ENCODE measurements at places on chromosomes 3 and 15.

GRCh38 chr3:39101022-39101689 is 6.3 kb downstream of the GORASP1 start:
- DNase-seq = no peak

GRCh38 chr3:161423911-161424522 is 52.7 kb upstream of the SPTSSB start:
- peak; percentile 61 for DNase-seq

GRCh38 chr15:59372352-59373211 is at the start of gene MYO1E:
TSS of gene MYO1E (minus strand) at chr15:59372871. CDS start at chr15:59372500, 371 bp downstream.
- DNase-seq = peak; percentile 97

GRCh38 chr3:161890147-161890625 is 393.6 kb downstream of the OTOL1 start:
- peak; percentile 97 for DNase-seq

DNA sequence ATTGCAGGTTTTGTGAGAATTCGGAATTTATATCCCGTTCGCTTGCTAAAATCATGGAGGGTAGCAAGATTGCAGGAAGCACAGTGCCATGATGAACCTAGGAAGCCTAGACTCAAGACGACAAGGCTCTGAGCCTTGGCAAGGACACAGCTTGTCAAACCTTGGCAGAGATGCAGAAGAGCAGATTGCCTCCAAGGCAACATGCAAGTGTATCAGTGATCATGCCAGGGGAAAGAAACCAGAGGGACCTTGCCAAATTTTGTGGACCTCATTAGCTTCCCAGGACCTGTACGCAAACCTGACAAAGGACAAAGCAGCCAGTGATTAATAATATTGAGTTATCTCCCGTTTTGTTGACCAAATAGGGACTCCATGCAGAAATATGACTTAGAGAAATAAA is 159.7 kb downstream of the GOLIM4 start:
- no peak for DNase-seq

DNA sequence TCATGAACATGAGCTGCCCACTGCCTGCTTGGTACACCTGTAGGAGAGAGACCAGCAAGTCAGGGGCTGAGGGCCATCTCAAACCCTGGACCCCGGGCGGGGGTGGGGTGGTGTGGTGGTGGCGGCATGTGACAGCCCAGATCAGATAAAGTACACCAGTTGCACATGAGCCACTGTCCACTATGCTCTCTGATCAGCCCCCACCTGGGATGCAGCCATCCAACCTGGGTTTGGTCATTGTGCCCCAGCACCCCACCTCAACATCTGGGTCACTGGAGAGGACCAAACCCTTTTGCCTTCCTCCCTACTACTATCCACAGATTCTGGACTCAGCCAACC is 3.0 kb upstream of the NCKIPSD start:
- DNase-seq = no peak

DNA sequence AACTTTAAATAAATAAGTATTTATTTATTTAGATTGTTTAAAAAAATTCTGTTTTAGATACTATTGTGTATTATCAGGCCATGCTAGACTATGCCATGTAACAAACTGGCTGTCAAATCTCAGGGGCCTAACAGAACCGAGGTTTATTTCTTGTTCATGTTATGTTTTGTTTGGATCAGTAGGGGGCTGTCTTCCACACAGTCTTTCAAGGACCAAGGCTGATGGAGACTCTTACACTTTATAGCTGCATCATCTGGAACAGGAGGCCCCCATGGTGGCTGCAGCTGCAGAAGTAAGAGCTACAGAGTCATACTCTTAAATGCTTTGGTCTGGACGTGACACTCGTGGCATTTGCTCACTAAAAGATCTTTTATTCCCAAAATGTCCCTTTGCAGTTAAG is 33.0 kb upstream of the ARL14 start:
- peak; percentile 9 for DNase-seq

DNA sequence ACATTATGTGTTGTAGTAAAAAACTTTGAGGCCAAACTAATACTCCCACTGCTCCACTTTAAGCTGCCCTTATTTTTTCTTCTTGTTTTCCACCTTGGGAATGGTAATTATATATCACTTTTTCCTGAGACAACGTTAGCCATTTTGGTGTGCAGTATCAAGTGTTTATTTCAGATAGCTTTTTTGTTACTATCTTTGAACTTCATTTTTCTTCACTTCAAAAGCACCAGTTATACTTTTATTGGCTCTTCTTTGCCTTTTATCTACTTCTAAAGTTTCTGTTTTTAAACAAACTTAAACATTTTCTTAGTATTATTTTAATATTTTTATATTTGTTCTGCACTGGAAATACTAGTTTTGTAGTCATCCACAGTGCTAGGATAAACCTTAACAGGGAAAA is 6.5 kb downstream of the TOPAZ1 start:
- DNase-seq = peak; percentile 8

- no peak for DNase-seq
Measured at GRCh38 chr3:171018156-171018935, 8.2 kb downstream of the SLC2A2 start.

DNA sequence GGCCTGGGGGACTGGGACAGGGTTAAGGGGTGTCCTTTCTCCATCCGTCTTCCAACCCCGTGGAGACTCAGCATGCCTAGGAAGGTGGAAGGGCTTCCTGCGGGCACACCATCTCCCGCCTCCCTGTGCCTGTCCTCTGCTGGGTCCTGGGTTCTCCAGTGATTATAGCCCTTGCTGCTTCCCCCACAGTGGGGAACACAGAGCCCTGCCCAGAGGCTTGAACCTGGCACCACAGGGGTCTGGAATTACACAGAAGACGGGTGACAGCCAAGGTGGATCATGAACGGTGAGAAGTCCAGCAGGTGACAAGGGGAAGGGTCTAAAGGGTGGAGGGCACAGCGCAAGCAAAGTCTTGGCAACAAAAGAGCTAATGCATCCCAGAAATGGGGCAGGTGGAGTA is 6.2 kb upstream of the SEMA3B start:
- DNase-seq = no peak

GRCh38 chr3:31294430-31295149 is 238.1 kb upstream of the STT3B start:
- DNase-seq = no peak

DNA sequence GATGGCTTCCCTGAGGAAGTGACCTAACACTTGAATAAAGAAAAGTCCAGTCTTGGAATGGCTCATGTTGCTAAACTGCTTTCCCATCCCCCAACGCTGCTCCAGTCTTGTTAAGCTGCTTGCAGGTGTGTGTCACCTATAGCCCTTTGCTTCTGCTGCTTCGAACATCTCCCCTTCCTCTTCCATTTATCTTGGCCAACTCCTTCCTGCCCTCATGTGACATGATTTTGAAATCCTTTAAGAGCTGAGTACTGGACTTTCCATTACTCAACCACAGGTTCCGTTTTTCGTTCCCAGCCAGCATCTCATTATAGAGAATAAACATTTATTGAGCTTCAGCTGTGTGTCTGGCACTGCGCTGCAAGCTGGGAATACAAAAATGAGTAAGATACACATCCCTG is 1.7 kb downstream of the ATG7 start:
- no peak for DNase-seq

GRCh38 chr3:126816986-126817777 is 113.1 kb downstream of the CHCHD6 start:
- no peak for DNase-seq

DNA sequence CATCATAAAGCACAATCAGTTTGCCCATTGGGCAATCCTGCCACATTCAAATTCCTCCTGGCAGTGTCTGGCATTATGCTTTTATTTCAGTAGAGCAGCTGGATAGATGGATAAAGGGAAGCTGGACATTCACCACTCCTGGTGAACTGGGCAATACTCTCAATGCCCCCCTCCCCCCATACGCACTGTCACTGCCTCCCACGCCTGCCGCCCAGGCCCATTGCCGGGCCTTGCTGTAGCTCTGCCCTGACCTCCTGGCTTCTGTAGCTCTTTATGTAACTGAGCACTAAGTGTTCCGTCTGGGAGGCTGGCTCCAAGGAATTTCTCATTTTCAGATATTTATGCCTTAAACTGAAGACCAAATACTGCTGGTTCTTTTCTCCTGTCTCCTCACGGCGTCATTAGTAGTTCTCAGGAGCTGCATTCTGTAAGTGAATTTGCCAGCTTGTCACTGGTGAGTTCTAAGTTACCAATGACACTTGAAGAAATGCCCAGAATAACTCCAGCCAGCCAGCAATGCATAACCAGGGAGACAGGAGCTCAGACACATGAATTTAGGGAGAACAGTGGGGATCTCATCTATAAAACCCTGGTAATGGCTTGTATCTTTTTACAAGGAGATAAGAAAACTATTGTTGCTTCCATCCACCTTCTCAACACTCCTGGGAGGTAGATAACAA is 25.5 kb upstream of the RASGRF1 start:
- no peak for DNase-seq

DNA sequence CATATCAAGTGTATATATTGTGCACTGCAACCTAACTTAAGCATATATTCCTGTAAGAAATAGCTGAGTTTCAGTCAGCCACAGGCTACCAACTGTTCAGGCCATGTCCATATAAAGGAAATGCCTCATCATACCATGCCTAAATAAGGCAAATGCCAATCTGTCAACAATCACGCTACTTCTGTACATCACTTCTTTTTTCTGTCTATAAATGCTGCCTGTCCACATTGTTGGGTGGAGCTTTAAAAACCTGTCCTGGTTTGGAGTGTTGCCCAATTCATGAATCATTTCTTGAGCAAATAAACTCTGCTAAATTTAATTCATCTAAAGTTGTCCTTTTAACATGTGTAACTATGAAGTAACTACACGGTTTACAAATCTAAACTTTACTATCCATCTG is 1091.9 kb downstream of the NSUN3 start:
- peak; percentile 70 for DNase-seq

GRCh38 chr15:35293353-35294130 is 208.4 kb upstream of the NANOGP8 start:
- DNase-seq = peak; percentile 66

DNA sequence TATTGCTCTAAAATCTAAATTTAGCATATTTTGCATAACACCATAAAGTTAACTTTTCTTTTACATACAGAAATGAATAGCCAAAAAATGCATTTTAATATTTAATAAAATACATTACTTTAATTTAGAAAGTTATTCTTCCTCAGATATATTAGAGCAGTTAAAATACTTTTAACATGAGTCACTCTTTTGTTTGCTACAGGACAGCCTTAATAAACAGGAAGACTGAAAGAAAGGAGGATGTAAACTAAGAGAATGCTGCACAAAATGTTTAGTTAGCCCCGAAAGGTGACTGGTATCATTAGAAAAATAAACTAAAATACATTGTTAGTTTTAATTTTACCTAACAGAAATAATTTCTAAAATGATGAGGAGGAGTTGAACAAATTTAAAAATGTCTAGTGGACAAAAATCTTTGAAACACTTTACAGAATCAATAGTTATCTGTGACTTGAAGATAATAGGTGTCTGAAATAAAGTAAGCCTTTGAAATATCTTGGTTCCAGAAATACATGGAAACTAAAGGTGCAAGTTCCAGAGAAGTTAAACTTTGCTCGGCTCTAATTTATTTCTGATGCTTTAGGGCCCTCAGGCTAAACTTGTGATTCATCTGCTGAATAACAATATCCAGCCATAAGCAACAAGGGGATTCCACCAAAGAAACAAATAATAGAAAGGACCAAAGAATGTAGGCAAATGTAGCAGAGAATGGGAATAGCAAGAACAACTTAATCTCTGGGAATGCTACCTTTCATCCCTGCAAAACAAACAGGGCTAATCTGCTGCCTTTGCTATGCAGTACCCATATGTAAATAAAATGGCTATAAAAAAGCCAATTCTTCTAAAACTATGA is 138.3 kb upstream of the UBP1 start:
- peak; percentile 47 for DNase-seq

- no peak for DNase-seq
Measured at GRCh38 chr15:52762621-52763020, 27.5 kb downstream of the ONECUT1 start.
